Cortex of kidney (tissue), 1 donor: ENCODE measurements at places on chromosomes 1 and 21.

- DNase-seq, result no peak
Observed at GRCh38 chr1:51855624-51856023, 22.9 kb downstream of the NRDC start.

- no peak for DNase-seq
Observed at GRCh38 chr1:201025571-201026002, 2.1 kb upstream of the KIF21B start.

DNA sequence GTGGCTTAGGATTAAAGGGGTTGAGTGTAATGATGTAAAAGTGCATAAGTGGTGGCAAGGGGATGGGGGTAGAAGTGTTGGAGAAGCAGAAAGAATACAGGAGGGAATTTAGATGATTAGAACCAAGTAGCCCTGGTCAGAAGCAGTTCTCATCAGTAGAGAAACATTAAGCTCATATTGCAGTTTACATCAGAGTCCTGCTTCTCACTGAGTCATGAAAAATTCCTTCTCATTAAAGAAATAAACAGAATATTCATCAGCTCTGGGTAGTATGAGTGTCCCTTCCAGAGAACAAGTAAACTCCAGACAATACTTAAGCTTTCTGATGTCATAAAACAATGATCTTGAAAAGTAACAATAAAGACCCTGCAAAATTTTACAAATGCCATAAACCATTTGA lies 36.5 kb downstream of the LRRIQ3 start:
- DNase-seq, result no peak

- DNase-seq, result no peak
Observed at GRCh38 chr1:4894566-4894965, 240.2 kb downstream of the AJAP1 start.

GRCh38 chr1:31541194-31541593 lies 35.1 kb upstream of the TINAGL1 start:
- no peak for DNase-seq

DNA sequence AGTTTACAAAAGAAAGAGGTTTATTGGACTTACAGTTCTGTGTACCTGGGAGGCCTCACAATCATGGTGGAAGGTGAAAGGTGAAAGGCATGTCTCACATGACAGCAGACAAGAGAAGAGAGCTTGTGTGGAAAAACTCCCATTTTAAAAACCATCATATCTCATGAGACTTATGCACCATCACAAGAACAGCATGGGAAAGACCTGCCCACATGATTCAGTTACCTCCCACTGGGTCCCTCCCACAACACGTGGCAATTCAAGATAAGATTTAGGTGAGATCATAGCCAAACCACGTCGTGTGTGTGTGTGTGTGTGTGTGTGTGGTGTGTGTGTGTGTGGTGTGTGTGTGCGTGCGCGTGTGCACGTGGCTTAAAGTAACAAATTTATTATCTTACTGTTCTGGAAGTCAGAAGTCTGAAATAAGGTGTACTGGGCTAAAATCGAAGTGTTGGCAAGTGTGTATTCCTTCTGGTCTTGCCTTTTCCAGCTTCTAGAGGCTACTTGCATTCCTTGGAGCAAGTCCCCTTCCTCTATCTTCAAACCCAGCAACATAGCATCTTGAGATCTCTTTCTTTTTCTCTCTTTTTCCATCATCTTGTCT lies 48.1 kb upstream of the MPC2 start:
- no peak for DNase-seq

DNA sequence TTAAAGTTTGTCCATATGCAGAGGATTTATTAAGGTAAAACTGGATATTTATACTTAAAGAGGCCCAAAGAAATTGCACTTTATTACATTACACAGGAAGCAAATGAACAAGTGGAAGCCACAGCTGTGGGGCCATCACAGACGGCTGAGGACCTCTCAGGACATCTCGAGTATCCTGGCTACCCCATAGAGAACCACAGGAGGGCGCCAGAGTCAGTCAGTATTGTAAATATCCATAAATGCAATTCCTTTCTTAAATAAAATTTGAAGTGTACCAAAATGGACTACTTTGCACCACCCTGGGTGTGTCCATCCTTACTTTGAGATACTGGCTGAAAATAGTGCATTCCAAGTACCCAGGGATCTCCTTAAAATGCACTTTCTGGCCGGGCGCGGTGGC lies 257.2 kb downstream of the MRPL39 start:
- no peak for DNase-seq

DNA sequence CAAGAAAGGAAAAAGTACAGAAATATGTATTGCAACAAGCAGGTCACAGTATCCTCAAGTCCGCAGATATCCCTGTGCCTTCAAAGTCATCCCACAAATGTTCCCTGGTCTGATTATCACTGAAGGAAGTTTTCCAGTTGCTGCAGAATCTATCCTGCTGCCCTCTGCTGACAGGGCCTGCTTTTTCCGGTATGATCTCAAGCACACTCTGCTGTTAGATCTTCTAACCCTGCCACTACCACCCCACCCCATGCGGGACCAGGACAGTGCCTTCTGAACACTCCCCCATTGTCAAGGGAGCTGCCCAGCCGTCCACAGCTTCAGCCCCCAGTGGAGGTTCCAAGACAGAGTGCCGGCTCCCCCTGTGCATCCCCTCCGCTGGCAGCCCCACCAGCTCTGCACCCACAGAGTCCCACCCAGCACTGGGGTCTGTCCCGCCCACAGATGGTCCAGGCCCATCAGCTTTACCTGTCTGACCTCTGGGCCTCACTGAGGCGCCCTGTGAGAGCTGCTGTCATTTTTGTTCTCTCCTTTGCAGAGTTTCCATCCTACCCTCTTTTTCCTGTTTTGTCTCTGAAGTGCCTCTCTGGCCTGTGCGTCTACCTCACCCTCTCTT lies 27.9 kb downstream of the FAM163A start:
- no peak for DNase-seq

- DNase-seq, result no peak
Observed at GRCh38 chr1:207922554-207922953, 11.6 kb upstream of the CD34 start.

GRCh38 chr21:36141513-36141925 lies 6.6 kb downstream of the CBR3 start:
- DNase-seq, result no peak

GRCh38 chr1:203528063-203528462 lies 34.1 kb downstream of the OPTC start:
- DNase-seq, result no peak

DNA sequence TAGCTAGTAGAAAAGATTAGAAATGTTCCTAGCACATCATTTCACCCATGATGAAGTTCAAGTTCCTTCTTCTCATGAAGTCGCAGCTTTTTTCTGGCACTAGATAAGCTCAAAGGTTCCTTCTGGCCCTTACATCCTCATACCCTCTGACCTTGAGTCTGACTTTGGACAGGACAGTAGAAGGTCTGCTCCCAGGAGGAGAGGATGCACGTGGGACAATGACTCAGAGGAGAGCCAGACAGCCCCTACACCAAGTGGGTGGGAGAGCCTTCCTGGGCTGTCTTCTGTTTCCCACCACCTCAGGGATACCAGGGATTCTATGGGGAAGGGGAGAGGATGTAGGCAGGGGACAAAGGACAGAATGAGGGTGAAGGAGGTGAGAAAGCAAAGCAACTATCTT lies 86.0 kb downstream of the HHIPL2 start:
- DNase-seq, result no peak
